ENCODE measurements at places on chromosomes 16 and 17.

DNA sequence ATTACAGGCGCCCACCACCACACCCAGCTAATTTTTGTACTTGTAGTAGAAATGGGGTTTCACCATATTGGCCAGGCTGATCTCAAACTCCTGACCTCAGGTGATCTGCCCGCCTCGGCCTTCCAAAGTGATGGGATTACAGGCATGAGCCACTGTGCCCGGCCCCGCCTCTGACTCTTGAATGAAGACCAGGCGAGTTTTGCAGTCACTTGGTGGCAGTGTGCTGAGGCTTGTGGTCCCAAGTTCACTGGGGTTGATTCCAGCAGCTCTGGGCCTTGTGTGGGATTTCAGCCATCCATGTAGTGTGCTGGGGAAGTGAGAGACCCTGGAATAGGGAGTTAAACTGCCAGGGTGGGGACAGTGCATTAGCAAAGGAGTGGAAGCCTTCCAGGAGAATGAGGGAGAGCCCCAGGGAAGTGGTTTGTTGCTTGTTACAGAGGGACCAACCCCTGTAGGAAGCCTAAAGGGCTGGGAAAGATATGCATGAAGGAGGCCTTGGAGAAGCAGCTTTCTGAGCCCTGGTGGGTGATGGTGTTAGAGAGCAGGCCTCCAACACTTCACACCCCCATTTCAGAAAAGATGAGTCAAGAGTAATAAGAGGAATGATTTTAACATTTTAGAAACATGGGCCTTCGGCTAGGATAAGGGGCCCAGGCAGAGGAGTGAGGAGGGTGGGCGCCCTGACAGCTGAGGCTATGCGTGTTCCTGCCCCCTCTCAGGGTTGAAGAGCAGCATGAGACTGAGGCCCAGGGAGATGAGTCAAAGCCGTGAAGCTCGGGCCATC lies 14.5 kb downstream of the PSKH1 start:
- DNase-seq: no peak

DNA sequence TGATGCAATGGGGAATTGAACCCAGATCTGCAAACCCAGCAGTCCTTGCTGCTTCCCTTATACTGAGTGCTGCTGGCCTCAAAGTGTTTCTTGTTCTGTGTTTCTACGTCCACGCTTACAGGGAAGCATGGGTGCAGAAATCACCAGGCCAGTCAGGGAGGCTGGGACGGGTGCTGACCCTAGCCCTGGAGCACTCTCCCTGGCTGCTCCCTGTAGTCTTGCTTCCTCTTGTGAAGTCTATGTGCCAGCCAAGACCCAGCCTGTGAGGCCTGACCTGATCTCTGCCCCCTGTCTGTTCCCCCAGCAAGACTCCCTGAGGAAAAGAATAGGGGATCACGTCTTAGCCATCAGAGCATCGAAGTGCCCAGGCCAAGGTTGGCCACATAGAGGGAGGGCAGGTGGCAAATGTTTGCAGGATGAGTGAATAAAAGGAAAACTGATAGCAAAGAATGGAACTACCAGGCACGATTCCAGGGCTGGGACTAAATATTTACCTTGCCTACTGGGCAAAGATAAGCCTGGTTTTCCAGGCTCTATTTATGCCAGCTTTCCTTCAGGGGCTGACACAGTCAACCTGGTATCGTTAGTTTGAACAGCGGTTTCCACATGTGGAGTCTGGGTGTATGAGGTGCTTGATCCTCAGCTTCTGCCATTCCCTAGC lies 41.2 kb upstream of the RHOT1 start:
- no peak for DNase-seq

DNA sequence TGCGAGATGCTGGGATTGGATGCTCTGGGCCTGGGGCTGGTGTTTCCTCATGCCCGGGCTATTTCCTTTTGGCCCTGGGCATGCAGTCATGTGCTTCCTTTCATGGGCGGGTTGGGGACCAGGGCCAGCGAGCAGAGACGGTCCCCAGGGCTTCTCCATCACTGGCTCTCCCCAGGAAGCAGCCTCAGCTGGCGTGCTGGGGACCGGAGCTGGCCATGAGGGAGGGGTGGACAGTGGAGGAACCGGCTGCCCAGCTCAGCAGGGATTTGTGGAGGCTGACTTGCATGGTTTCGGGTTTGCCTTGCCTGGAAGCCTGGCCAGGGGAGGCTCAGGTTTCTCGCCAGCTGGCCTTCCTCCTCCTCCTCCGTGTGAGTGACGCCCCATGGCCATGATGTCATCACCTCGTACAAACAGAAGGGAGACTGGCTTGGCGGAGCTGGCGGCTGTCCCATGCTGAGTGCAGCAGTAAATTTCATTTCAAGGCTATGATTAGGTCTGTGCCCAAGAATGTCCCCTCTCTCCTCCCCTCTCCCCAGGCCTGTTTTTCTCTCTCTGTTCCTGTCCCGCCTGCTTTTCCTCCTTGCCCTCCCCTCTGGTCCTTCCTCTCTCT lies 8.9 kb upstream of the TIMP2 start:
- peak; percentile 91 for DNase-seq

DNA sequence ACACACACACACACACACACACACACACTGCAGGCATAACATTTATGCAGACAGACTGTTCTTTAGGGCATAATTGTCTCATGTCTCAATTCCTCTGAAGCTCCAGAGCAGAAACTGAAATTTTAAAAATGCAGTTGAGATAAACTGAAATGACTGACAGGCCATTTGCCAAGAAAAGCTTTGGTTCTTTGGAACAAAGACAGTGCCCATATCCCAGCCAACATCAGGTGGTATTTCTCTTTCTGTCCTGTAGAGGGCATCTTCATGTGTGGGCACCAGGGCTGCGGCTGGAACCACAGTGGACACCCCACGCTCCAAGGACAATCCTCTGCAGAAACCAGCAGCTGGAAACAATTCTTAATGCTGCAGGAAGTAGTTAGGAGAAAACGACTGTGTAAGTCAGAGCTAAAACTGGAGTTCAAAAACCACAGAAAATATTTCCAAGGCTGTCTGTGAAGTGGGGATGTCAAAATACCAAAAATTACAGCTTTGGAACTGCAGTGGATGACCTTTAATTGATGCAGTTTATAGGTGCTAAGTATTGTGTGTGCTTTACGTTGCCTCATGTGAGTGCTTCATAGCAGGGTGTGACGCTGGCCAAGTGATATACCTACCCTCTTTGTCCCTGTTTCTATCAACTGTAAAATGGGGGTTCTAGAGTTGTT lies 10.6 kb upstream of the MEFV start:
- DNase-seq: no peak

- DNase-seq: no peak
These were observed 43.7 kb upstream of the NFAT5 start for GRCh38 chr16:69522041-69522578.

DNA sequence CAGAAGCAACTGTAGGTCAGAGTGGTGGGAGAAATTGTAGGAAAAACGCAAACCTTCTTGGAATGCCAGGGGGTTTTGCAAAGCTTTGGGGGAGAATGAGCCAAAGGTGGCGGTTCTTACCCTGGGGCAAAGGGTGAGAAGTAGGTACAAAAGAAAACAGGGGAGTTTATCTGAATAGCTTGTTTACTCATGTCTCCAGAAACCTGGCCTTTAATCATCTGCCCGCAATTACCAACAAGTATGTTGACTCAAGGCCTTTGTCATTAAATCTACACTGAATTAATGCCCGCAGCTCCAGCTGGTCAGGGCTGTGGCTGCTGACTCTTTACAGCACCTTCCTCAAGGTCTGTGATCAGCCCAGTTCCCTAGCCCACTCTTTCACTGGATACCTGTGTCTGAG lies 320.1 kb downstream of the CBLN1 start:
- no peak for DNase-seq

DNA sequence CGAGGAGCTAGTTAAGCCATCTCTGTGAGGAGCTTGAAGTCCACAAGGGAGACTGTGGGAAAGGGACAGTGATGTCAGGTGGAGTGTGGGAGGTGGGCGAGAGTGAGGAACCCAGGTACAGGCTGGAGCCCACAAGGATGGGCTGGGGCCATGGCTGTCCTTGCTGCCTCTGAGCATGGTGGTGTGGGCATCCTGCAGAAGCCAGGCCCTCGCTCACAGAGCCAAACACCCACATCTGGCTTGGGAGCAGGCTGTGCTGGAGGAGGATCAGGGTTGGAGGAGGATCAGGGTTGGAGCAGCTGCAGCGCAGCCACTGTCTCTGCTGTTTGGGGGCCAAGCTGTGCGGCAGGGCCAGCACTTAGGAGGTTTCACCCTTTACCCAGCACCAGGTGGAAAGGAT lies 58.2 kb upstream of the ENPP7 start:
- DNase-seq: no peak

- DNase-seq: no peak
These were observed 60.0 kb downstream of the MSI2 start for GRCh38 chr17:57316361-57316760.

DNA sequence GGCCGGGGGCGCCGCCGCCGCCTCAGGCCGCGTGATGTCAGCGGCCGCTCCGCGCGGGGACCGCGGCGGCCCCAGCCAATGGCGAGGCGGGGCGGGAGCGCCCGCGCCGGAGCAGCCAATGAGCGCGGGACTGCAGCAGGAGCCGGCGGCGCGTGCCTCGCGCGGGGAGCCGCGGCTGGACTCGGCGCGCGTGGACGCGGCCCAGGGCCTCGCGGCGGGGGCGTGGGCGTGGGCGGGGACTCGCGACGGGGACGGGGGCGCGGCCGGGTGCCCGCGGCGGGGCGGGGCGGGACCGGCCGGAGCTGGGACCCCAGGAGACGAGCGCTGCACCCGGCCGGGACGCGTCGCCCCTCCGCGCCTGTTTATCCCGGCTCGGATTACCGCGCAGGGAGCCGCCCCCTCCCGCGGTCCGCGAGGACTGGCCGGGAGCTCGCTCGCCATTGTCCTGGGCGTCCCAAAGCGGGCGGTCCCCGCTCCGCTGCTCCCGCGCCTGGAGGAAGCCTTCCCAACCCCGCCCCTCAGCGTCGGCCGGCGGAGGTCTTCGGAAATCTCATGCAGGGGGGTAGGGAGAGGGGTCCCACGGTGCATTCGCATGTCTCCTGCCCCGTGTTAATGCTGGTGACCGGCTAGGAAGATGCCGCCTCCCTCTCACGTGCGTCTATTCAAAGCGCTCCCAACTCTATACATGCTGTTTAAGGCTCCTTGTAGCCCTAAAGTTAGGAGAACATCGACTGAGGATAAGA lies at the start of gene RNF157:
Gene RNF157 (minus strand): TSS at position 33 of the 743 bp plus-strand sequence. CDS start 253 bp downstream, outside the sequence.
- DNase-seq: peak; percentile 54

GRCh38 chr17:61157246-61157886 lies 242.3 kb upstream of the TBX2 start:
- DNase-seq: peak; percentile 82

GRCh38 chr17:29007860-29008455 lies 2.1 kb upstream of the SEZ6 start:
- no peak for DNase-seq

GRCh38 chr16:2924901-2925755 lies 13.4 kb downstream of the FLYWCH1 start:
- DNase-seq: no peak

- DNase-seq: no peak
These were observed 47.1 kb downstream of the LITAF start for GRCh38 chr16:11539641-11540050.

DNA sequence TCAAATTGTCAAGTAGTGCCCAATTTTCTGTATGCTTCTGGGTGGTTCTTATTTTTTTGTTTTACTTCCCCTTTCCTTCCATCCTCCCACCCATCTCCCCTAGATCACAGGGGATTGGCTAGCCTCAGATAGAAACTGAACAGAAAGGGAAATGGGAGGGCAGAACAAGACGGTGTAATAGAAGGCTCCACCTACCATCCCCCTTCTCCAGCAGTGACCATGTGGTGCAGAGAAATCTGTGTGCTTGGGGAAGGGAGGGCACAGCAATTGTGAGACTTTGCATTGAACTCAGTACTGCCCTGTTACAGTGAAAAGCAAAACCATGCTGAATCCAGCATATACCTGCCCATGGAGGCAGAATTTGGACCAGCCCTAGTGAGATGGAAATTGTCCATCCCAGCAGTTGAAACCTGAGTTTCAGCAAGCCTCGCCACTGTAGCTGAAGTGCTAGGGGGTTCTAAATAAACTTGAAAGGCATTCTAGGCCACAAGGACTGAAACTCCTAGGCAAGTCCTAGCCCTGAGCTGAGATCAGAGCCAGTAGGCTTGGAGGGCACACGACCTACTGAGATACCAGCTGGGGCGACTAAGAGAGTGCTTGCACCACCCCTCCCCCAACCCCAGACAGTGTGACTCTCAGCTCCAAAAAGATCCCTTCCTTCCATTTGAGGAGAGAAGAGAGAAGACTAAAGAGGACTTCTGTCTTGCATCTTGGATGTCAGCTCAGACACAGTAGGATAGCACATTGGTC lies 5.2 kb downstream of the SLFN11 start:
- DNase-seq: no peak

- no peak for DNase-seq
These were observed 145.0 kb upstream of the ASIC2 start for GRCh38 chr17:33438139-33438538.

DNA sequence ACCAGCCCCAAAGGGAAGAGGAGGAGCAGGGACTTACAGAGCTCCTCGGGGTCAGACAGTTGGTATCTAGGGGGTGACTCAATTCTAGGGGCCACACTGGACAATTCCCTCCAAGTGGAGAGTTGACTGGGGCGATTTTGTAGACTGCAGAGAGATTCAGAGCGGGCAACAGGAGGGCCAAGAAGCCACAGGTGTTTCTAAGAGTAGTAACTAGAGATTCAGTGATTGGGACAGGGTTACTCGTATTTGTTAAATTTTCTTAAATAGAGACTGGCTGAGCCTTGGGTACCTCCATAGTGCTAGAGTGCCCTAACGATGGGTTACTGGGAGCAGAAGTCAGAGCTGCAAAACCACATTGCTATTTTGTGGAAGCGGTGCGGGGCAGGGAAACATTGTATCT lies 3.3 kb upstream of the INPP5K start:
- DNase-seq: no peak

- DNase-seq: no peak
These were observed 60.6 kb upstream of the CMIP start for GRCh38 chr16:81384006-81384405.

DNA sequence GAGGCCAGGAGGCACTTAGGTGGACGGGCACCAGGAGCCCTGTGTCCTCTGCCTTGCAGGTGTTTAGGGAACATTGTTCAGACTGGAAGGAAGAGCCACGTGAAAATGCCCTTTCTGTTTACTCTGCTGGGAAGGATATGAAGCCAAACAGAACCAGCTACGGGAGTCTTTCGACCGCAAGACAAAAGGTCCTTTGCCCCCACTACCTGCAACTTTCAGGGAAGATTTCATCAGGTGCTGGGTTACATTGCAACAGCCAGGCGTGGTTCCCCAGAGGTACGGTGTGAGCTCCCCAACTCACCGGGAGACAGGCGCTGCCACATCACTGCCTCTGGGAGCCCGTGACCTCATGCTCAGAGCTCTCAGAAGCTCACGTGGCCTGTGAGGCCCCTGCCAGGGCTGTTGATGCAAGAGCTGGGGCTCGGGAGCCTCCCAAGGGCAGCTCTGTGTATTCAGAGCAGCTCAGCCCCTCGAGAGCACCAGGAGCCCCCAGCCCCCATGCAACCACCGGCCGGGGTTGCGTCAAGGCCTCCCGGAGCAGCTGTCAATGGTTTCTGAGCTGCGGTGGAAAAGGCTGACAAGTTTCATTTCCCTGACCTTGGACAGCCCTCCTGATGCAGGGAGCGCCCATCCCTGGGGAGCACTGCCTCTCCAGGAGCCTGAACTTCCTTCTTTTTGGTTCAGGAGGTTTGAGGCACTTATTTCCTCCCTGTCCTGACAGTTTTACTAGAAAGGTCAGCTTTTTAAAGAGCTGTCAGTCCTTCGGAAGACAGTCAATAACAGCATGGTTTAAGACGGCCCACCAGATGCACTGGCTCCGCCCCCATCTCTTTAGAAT lies 42.1 kb downstream of the TBC1D16 start:
- DNase-seq: peak; percentile 69

Data from NCI-H510A treated with DMSO at 0.1 percent for 48 hours (cell line).